ENCODE measurements at places on chromosomes 13 and 19.

DNA sequence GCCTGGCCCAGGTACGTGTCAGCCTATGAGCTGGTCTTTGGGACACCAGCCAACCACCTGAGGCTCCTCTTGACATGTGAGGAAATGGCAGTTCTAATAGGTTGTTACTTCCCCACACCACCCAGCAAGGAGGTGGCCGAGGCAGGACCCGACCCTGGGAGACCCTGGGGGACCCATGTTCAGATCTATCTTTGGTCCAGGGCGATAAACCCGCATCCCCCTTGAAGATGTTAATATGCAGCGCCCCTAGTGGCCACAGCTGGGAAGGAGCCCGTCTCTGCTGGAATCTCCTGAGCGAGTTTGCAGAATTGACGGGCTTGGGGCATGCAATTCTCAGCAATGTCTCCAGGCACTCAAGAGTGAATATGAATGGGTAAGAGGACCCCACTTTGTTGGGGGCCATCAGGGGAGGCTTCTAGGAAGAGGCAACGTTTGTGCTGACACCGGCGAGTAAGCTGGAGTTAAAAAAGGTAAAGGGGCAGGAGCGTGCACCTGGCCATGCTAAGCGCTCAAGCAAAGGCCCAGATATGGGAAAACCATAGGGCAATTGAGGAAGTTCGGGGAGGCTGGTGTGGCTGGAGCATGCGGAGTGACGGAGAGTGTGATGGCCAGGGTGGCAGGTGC, 1.5 kb upstream of the MYO1F start:
- H3K27ac ChIP-seq = no peak overlapping the region
- no peak overlapping the region for H3K4me3 ChIP-seq
- H3K27me3 ChIP-seq = no peaks in the 10 kb centered on the region
- H3K4me1 ChIP-seq = no peaks in the 10 kb centered on the region

DNA sequence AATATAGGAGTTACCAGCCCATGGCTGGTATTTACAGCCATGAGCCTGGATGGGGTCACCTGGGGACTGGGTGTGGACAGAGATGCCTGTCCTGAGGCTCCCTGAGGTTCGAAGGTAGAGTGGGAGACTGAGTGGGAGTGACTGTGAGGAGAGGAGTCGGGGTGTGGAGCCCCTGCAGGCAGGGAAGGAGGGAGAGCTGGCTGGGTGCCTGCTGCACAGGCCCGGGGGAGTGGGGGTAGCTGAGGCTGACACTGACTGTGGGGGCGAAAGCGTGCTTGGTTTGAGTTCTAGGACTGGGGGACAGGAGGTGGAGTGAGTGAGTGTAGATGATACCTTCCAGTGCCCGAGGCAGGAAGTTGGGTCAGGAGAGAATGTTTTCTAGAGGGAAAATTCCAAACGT, 7.1 kb downstream of the RAB11B start:
- DNase-seq = no peak
- peaks cover 5% of the 10 kb centered on the region for H3K36me3 ChIP-seq
- peak overlapping the region; percentile 16 for H3K27ac ChIP-seq
- no peaks in the 10 kb centered on the region for H3K27me3 ChIP-seq

DNA sequence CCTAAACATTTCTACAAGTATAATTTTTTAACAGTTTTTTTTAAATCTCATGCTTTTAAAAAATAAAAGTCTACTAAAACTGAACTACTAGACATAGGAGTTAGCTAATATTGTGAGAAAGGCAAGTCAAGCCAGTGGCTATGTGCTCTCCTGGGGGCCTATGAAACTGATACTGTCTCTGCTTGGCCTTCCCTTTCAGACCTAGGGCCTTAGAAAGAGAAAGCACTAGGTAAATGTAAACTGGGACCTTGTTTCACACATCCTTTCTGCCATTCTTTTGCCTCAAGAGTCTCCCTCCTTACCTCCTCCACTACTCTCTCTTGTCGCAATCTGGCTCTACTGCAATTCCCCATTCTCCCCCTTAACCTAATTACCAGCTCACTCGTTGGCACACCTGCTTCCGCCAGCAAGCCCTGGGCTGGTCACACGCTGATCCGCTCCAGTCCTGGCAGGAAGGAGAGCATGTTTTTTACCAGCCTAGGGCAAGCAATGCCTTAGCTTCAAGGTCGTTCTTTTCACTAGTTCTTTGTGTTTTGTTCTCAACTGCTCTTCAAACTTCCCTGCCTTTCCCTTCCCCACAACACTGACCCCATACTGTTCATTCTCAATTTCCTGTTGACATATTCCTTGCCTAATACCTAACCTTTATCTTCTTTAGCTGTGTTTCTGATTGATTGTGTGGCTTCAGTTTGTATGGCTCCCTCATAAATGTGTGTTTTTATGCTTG, 23.1 kb downstream of the TBC1D4 start:
- no peaks in the 10 kb centered on the region for H3K36me3 ChIP-seq
- H3K4me3 ChIP-seq = no peak overlapping the region
- H3K27ac ChIP-seq = peak overlapping the region; percentile 78
- peak; percentile 55 for DNase-seq

DNA sequence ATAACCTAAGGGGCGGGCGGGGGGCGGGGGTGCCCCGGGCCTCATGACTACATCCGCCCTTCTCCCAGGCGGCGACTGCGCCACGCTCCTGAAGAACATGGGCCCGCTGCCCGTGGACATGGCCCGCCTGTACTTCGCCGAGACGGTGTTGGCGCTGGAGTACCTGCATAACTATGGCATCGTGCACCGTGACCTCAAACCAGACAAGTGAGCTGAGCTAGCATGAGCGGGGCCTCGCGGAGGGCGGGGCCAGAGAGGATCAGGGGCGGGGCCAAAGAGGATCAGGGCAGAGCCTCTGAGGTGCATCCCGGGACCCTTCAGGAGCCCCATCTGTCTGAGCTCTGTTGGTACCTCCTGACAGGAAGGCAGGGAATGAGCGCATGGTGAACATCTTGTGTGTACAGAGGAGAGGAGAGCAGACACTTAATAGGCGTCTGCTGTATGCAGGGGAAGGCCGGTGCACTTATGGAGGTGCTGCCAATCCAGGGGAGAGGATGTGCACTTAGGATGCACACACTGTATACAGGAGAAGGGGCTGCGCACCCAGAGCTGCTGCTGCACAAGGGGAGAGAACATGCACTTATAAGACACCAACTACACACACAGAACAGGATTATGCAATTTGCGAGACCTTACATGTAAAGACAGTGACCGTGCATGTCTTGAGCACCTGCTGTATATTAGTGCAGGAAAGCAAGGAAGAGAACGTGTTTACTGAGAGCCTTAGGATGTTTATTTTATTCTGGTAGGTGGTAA, 20.9 kb upstream of the PIK3R2 start:
- no peaks in the 10 kb centered on the region for H3K27me3 ChIP-seq
- DNase-seq = no peak
- H3K4me3 ChIP-seq = no peak overlapping the region
- H3K4me1 ChIP-seq = no peaks in the 10 kb centered on the region

DNA sequence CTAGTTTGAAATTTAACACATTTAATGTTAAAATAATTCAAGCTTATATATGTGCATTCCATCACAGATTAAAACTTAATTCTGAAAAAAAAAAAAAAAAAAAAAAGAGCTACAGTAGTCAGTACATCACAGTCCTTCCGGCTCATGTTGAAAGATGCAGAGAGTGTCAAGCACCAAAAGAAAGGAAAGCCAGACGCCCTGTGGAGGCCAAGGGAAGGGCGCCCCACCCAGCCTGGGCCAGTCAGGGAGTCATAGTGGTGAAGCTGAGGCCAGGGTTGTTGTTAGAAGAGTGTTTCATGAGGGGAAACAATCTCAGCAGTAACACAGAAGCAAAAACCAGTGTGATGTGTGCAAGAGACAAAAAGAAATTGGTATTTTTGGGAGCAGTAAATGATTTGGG, 375.3 kb downstream of the MTUS2 start:
- no peak for DNase-seq
- no peak overlapping the region for H3K27ac ChIP-seq
- H3K36me3 ChIP-seq = no peaks in the 10 kb centered on the region
- no peak overlapping the region for H3K4me3 ChIP-seq
- no peaks in the 10 kb centered on the region for H3K27me3 ChIP-seq
- H3K4me1 ChIP-seq = no peaks in the 10 kb centered on the region
